ENCODE measurements at places on chromosomes 13 and 19.

- no peak for DNase-seq
Measured at GRCh38 chr13:22773465-22773864, 407.3 kb upstream of the SGCG start.

GRCh38 chr19:8206147-8207087 lies 2.8 kb upstream of the CERS4 start:
- DNase-seq, result no peak

- DNase-seq, result peak; percentile 88
Measured at GRCh38 chr19:36849701-36850558, 746 bp upstream of the ZNF345 start.

DNA sequence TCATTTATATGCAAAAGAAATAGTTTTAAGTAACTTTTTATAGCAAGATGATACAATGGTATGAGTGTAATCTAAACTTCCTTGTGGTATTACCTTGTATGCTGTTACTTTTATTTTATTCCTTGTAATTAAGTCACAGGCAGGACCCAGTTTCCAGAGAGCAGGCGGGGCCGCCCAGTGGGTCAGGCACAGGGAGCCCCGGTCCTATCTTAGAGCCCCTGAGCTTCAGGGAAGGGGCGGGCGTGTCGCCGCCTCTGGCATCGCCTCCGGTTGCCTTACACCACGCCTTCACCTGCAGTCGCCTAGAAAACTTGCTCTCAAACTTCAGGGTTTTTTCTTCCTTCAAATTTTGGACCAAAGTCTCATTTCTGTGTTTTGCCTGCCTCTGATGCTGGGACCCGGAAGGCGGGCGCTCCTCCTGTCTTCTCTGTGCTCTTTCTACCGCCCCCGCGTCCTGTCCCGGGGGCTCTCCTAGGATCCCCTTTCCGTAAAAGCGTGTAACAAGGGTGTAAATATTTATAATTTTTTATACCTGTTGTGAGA lies 10.2 kb downstream of the PLPPR3 start:
- DNase-seq, result no peak

DNA sequence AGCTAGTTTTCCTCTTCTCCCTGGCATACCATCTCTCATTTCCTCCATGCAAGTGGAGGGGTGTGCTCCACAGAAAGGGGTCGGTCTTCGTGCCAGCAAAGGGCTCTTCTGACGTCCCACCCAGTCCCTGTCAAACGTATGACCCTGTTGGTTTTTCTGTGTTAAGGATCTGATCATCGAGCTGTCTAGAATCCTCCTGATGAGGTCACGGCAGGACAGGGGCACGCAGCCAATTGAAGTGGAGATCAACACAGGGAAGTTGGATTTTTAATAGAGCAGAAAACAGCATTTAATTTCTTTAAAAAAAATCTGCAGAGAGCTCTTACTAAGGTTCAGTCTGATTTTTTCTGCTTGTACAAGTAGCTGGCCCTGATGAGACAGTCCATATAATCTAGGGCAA lies 339.4 kb downstream of the TEX29 start:
- DNase-seq, result no peak

- no peak for DNase-seq
Measured at GRCh38 chr13:54733639-54734038, 1705.0 kb downstream of the OLFM4 start.

GRCh38 chr13:22114630-22115311 lies 443.9 kb downstream of the FGF9 start:
- peak; percentile 60 for DNase-seq

DNA sequence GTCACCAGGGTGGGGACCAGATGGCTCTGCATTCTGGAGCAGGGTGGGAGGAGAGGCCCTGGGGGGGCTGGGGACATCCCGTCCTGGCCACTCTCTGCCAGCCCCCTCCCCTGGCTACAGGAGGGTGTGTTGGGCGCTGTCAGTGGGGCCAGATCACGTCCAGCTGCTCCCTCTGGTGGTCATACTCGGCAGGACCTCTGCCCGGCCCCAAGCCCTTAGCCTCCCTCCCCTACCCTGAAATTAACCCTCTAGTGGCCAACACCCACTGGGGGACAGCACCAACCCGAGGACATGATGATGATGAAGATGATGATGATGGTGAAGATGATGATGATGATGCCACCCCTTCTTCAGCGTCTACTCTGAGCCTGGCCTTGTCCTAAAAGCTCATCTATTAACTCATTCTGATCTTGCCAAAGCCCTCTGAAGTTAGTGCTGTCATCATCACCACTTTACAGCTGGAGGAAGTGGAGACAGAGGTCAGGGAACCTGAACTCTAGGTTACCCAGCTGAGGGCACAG lies 590 bp upstream of the LGI4 start:
- DNase-seq, result peak; percentile 54

DNA sequence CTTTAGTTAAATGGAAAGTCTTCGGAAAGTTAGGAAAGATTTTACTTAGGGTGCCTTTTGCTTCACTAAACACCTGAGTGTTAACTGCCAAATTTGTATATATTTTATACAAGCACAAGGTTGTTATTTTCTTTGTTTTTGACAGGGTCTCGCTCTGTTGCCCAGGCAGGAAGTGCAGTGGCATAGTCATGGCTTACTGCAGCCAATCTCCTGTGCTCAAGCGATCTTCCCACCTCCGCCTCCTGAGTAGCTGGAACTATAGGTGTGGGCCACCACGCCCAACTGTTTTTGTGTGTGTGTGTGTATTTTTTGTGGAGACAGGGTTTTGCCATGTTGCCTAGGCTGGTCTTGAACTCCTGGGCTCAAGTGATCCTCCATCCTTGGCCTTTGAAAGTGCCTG lies 16.2 kb downstream of the KCTD4 start:
- no peak for DNase-seq

DNA sequence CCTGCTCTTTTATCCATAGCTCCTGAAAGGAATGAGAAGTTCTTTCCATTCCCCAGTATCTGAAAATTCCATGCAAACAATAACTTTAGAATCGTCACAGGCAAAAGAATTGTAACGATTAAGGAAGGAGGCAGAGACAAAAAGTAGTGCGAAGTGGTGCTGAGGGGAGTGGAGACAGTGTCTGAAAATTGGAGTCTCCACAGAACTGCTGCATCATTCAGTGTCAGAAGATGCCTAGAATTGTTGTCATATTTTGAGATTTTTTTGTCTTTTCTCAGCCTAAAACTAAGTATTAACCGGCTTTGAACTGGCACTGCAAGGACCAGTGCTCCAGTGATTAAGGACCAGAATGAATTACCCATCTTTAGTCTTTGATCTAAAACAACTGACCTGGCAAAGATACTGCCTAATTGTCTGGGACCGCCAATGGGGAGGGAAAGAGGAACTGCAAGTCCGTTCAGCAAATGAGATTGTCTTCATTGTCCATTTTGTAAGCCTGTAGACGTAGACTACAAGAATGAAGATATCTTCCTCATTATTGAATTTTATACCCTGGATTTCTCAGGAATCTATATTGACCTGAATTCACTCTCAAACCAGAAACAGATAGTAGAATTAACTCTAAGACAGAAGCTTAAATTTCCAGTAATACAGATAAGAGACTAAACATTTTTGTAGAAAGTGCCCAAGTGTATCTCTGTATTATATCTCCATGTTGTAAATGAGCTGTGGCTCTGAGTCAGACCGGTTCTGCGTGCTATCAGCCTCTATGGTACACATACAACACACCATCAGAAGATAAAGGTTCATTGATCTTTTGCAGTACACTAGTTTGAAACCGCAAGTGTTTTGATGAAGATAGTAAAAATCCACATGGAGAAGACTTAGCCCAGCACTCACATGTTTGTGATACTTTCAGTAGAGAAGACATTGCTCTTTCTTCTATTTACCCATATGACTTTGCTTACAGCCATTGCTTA lies 293.2 kb downstream of the EFNB2 start:
- peak; percentile 22 for DNase-seq

GRCh38 chr13:33087091-33087490 lies 70.9 kb downstream of the KL start:
- DNase-seq, result no peak

DNA sequence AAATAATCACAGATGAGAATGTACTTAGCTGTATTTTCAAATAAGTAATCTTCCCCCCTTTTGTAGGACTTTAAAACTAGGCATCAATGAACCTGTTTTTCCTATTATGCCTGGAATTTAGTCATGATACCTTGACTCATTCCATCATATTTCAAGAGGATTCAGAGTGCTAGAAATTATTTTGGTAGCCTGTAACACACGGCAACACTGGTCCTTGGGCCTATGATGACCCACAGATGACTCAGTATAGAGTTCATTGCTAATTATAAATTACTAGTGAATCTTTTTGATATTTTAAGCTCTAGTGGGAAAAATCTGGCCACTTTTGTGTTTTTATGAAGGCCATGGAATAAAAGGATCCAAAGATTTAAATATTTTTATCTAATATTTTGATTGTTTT lies 26.0 kb upstream of the GARRE1 start:
- peak; percentile 34 for DNase-seq

DNA sequence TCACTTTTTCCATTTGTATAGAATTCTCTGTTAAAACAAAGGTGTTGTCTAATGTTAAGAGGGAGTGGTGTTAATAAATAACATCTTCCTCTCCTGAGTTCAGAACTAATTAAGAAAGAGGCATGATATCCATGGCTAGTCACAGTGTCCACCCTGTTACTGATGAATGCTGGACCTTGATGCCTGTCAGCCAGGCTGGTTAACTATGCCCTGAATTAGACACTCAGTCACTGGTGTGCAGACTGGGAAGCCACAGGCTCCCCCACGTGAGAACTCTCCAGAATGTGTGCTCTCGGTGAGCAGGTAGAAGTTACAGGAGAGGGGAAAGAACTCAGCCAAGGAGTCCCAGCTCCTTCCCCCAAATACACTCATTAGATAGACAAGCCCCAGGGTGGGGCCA lies 56.1 kb upstream of the RNF113B start:
- DNase-seq, result no peak

DNA sequence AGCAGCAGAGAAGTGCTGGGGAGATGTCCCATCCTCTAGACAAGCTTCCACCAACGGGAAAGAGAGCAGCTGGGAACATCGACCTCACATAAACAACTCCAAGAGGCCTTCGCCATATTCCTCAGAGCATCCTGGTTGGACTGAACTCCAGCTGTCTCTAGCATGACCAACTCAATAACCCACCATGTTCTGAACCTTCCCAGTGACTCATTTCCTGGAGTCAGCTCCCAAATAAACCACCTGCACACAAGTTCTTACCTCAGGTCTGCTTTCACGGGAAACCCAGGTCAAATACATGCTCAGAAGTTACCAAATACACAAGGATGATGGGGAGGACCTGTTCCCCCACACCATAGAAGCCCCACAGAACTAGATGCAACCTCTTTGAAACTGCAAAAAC lies 878.5 kb downstream of the UQCRFS1 start:
- no peak for DNase-seq

GRCh38 chr13:75226092-75226491 lies 255.9 kb downstream of the TBC1D4 start:
- DNase-seq, result peak; percentile 26
